ENCODE measurements at places on chromosomes 5 and 9.

- no peak for DNase-seq
Measured at GRCh38 chr5:149298163-149298562, 26.5 kb downstream of the AFAP1L1 start.

- no peak for DNase-seq
Measured at GRCh38 chr9:81595887-81596543, 93.3 kb downstream of the TLE1 start.

DNA sequence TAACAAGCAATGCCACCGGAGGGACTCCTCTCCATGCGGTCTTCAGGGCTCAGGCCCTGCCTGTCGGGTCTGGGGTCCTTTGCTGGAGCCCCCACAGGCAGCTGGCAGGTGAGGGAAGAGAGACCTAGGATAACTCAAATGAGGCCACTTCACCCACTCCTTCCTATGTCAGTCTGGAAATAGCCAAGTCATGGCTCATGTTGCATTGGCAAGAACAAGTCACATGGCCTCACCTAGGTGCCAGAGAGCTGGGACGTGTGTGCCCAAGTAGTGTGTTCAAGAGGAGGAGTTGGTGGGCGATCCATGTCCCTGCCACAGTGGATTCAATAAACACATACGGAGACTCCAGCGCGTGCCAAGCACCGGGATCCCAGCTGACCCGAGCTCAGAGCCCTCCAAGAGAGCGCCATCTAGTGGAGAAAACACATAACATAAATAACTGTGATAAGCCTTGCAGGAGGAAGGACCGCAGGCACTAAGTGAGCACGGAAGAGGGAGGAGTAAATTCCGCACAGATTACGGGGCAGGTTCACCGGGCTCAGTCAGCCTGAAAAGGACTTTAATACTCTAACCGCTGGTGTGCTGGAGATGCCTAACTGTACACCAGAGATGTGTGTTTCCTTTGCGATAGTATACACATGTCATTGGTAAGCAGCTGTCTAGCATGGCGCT, 580.8 kb downstream of the CCDC171 start:
- DNase-seq = peak; percentile 58

DNA sequence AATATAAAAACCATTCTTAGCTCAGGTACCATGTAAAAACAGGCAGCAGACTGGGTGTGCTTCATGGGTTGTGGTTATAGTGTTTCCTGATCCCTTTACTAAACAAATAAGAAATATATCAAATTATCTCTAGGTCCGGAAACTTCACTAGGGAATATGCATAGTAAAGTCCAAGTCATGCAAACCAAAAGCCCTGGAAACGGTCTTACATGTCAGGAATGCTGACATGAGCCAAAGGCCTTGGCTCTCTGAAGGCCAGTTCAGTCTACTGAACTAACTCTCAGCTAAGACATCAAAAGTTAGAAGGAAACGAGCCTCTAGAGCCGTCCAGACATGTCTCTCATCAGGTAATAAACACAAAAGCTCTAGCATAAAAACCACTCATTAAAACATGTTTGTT, 778.9 kb upstream of the ZNF608 start:
- DNase-seq = no peak

- no peak for DNase-seq
Measured at GRCh38 chr5:176538230-176538988, 1.2 kb upstream of the RNF44 start.

DNA sequence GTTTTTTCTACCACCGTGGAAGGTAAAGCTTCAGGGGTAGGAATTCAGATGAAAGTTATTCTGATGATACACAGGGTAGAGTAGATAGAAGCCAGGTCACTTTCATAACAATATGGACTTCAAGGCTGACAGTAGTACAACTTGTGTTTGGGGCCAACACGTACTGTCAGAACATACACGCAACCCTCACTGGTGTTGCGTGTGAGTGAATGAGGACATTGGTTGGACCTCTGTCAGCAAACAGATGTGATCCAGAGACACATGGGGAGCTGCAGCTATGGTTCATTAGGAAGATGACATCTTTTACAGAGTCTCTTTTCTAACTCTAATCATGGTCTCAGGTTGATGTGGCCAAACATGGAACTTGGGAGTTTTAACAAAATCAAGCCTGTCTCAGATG, 70.1 kb upstream of the MOCS2 start:
- no peak for DNase-seq

DNA sequence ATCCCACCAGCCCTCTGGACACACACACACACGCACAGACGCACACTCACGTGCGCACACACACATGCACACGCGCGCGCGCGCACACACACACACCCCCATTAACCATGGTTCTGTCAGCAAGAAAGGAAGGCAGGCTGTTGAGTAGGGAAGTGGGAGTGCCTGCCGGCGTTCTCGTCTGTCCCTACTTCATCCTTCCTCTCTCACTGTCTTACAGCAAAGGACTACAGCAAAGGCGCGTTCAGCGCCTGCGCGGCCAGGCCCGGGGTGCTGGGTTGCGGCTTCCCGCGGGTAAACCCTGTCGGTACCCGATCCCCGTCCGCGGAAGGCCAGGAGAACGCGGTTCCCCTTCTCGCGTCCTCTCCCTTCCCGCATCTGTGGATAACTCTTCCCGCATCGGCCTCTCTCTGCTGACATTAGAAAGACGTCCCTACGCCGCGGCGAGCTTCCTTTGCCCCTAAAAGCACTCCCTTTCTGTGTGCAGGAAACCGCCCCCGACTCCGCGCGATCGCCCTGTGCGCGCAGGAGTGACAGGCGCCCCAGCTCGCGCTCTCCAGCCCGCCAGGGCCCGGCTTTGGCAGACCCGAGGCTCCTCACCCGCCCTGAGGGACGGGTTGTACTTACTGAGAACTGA, 219.2 kb downstream of the AGTPBP1 start:
- no peak for DNase-seq

- DNase-seq = no peak
Measured at GRCh38 chr5:135821802-135822201, 12.7 kb upstream of the SLC25A48 start.

DNA sequence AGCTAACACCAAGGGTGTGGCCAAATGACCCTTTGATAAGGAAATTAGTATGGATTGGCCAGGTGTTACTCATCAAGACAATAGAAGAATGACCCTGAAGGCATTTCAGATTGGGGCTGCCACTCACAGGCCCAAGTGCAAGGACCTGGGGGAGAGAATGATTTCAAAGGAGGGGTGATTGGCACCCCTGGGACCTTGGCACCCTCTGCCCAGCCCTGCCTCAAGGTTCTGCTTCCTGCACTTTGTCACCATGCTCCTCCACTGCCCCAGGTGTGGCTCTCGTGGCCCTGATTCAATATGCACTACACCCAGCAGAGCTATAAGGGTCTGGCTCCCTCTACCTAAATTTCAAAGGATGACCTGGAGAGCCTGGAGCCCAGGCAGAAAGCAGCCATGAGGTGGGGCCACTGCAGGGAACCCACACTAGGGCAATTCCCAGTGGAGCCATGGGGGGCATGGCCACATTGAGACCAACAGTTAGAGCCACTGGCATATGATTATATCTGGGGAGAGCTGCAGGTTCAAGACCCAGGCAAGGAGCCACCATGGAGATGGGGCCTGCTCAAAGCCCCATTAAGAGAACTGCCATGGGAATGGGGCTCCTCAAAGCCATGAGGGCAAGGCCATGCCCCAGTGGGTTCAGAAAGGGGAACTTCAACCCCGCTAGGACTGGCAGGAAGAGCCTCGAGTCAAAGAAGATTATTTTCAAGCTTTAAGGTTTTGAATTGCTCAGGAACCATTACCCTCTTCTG, 93.0 kb downstream of the CEMIP2 start:
- no peak for DNase-seq

DNA sequence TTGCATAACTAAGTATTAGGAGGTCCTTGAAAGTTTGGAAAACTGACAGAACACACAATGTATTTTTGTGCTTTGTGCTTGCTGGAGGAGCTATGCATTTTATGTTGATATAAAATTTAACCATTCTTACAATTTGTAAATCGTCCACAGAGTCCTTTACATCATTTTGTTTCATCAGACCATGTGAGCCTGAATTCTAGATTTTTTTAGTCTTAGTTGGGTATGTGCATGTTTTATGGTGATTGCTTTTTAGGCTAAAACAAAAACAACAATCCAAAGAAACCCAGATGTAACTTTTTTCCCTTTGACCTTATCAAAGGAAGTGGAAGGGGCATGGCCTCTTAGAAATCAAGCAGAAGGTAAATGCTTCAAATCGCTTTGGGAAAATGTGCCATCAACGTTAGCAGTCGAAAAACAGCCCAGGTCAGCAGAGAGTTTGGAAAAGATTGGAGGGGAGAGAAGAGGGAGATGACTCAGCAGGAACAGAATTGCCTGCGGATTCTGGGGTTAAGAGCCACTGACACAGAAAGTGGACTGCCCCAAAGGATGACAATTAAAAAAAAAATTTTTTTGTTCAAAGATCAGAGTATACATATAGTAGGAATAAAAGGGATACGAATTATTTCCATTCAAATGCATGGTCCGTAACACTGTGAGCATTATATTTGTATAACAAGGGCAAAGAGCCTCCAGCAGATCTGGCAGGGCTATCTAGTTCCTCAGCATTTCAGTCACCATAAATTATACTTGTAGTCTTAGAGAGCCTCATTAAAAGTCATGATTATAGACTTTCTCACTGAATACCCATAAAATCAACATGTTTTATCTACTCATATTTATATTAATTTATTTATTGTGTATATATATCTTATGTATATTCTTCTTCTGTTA, 253.5 kb upstream of the HAPLN1 start:
- no peak for DNase-seq

GRCh38 chr5:74074111-74074510, 448.1 kb downstream of the ARHGEF28 start:
- DNase-seq = no peak

GRCh38 chr5:164614707-164615106, 1109.3 kb downstream of the MAT2B start:
- no peak for DNase-seq

GRCh38 chr5:74352256-74352655, 288.3 kb downstream of the ENC1 start:
- DNase-seq = no peak

DNA sequence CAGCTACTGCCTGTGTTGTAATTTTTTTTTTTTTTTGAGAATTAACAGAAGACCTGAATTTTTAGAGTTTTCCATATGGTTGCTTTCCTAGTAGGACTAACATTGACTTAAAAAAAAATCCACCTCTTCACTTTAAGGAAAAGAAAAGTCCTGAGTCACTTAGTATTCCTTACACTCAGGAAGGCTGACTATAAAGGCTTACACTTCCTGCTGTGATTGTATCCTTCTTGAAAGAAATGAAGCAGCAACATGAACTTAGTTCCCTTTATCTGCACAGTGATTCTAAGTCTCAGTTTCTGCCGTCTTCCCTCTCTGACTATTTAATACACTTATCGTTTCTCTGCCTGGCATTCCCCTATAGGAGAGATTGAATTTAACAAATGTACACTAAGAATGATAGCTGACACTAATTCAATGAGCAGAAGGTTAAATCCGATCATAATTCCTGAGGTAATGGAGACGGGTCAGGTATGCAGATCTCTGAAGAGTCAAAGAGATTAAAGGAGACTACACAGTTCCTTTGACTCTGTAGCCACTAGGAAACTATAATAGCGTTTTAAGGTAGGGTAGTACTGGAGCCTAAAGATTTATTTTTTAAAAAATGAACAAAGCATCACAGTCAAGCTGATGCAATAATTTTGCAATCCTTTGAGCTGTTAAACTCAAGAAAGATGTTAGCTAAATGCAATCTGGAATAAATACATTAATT, 185.1 kb upstream of the ELAVL2 start:
- DNase-seq = no peak
